ENCODE measurements at places on chromosomes 1 and 21.
A peak's percentile ranks its signal among the peaks of the same experiment; 100 is the strongest.

GRCh38 chr1:219882096-219882495 lies 46.3 kb downstream of the SLC30A10 start:
- DNase-seq = no peak

DNA sequence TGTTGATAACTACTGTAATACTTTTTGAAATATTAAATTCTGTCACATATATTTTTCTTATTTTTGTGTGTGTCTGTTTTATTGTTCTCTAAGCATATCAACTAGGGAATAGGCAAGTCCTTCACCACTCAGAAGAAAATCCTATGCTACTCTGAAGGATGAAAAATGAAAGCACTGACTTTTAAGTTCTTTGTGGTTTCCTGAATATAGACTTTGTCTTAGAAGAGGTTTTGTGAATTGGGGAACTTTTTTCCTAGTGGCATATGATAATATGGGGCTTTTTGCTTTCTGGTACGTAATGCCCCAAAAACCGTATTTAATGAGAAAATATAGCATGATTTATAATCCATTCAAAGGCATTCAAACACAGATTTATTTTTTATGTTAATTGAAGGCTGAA lies 136.0 kb downstream of the SNX7 start:
- DNase-seq = no peak

DNA sequence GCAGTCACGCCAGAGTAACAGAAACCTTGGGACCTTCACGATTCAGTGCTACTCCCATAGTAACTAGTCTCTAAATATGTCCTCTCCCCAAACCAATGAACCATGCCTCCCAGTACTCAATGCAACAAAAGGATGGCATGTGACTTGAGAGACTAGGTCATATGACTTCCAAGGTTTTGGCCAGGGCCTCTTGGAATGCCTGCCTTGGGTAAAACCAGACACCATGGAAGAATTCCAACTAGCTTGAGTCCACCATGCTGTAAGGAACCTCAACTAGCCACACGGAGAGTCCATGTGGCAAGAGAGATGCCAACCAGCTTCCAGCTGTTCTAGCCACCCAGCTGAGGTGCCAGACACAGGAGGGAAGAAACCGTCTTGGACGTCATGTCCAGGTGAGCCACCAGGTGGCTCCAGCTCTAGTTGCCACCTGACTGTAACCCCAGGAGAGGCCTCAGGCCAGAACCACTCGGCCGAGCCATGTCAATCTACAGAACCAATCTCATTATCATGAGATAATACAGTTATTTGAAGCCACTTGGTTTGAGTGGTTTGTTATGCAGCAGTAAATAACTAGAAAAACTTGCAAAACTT lies 115.0 kb downstream of the SYF2 start:
- DNase-seq = no peak

DNA sequence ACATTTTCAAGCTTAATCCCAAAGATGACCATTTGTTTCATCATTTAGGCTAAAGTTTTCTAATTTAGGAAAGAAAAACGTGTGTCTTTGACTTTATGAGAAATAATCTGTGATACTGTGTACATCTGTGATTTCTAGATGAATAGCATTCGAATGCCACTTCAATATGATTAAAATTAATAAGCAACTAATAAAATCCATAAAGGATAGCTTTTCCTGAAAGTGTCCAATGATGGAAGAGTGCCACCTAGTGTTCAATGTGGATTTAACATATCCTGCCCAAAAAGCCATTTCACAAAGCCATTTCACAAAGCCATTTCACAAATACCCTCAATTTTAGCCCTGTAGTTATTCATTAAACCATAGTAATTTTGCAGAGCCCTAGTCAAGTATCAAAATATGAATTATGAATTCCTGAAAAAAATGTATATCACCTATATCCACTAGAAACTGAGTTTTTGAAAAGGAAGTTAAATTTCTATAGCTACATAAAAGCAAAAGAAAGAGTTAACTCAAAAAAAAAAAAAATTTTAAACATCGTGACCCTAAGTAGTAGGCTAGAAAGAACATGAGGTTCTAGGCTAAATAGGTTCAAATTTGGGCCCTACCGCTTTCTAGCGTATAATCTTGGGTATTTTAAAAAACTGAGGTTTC lies 19.1 kb downstream of the NME7 start:
- DNase-seq = no peak

DNA sequence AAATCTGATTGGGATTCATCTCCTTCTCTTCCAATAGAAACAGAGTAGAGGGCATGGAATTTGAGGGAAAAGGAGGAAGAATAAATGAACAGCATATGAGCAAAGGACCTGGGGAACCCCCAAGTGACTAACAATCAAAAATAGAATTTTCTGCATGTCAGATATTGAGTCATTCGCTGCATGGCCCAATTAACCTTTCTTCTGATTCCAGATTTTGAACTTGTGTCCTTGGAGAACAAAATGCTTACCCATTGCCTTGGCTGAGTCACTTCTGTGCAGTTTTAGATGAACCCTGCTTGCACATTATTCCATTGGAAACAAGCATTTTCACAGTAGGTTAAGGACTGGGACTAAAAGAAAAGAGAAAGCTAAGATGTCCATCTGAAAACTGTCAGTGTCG lies 390.5 kb downstream of the ST6GALNAC3 start:
- DNase-seq = no peak

DNA sequence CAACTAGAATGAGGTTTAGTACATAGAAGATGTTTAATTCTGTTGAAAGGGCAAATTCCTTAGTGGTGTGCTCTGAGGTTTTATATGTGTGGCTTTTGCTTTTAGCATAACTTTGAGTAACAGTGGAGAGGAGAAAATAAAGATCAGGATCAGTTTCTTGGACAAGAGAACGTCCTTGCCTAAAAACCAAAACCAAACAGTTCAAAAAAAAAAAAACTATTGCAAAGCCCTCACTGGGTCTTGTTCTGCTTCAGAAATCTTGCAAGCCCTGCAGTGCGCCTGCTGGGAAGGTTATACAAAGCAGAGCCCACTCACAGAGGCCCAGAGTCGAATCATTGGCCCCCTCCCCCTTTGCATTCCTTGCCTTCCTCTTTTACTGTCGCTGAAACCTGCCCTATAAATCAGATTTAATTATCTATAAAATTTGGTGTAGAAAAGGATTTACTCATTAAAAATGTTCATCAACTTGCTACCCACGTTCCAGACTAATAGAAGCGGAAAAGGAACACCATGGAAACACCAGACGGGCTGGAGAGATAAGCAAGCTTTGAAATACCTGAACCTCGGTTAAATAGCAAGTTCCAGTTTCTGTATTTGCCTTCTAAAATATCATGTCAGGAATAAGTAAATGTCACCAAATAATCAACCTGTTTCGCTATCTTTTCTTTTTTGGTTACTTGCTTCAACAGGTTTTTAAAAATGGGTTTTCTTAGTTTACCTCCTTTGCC lies 201.6 kb upstream of the PTBP2 start:
- no peak for DNase-seq

- DNase-seq = no peak
Measured at GRCh38 chr1:152013664-152014237, 20.1 kb upstream of the S100A10 start.

GRCh38 chr1:29691499-29691898 lies 455.2 kb downstream of the PTPRU start:
- no peak for DNase-seq

DNA sequence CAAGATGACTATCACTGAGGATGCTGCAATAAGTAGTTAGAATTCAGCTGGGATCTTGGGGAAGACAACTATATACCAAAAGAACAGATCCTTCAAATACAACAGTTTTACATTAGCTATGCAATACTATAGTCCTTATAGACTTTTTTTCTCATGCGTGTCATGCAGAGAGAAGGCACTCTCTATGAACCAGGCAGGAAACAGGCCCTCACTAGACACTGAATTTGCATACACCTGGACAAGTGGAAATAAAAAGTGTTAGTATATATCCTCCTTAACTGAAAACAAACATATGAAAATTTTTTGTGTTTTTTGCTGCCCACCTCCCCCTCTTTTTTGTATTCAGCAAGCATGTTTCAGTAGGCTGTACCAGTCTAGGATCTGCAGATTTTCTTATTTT lies 29.9 kb downstream of the TMCO1 start:
- no peak for DNase-seq

DNA sequence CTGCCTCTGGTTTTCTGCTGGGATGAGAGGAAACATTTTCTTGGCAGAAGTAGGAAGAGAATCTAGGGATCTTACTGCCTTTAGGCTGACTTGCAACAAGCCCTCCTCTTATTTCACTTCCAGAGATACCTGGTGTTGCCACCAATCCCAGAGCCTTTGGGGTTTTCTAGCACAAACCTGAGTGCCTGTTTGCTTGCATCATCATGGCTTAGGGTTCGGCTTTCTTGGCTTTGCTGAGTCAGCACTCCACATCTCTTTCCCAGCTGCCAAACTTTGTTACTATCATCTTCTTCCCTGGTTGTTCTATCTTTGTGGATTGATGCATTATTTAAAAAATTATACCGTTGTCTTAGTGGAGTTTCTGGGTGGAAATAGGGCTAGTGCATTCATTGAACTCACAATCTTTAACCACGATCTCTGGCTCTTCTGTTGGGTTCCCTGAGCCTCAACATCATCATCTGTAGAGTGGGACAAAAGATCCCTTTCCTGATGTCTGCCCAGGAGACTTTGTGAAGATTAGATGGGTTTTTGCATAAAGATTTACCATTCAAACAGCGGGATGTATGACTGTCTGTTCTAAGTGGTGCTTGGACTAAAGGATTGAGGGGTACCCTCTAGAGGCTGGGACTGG lies 76.6 kb upstream of the SELENON start:
- DNase-seq = no peak

DNA sequence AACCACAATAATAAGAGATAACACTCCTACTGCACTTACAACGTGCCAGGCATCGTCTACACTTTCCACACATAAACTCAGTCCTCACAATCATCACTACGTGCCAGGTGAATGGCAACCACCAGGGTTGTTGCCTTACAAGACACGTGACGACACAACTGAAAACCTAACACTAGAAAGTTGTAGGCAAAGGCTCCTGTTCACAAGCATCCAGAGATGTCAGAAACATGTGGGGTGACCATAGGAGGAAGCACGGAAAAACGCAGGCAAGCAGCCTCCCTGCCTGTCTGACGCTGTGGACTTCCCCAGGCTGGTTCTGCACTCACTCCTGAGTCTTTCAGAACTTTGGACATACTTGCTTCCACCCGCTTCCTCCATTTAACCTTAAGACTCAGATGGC lies 7.0 kb downstream of the CAPZB start:
- DNase-seq = no peak

DNA sequence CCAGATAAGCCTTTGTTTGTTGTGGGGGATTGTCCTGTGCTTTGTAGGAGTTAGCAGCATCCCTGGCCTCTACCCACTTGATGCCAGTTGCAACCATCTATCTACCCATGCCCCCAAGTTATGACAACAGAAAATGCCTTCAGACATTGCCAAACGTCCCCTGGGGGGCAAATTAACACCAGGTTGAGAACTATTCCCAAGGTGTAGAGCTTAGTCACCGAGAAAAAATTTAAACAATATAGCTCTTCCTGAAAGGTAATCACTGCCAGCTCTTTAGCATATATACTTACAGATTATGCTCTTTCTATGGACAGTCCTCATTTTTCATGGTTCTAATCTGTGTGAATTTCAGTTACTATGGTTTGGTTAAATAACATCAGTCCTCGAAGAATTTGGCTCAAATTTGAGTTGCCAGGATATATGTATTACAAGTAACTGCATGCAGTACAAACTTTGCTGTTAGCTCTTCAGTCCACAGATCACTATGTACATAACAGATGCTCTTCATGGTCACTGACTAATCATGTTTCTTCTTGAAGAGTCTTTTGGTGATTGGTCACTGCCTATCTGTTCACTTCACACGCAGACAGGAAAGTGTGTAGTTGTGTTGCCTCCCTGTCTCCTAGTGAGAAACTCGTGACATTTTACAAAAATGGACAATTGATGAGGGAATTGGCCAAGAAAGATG lies 25.2 kb downstream of the MAPKAPK2 start:
- no peak for DNase-seq

GRCh38 chr1:46818591-46818990 lies 19.7 kb downstream of the CYP4B1 start:
- DNase-seq = no peak

GRCh38 chr1:107430540-107431228 lies 289.8 kb downstream of the NTNG1 start:
- no peak for DNase-seq

DNA sequence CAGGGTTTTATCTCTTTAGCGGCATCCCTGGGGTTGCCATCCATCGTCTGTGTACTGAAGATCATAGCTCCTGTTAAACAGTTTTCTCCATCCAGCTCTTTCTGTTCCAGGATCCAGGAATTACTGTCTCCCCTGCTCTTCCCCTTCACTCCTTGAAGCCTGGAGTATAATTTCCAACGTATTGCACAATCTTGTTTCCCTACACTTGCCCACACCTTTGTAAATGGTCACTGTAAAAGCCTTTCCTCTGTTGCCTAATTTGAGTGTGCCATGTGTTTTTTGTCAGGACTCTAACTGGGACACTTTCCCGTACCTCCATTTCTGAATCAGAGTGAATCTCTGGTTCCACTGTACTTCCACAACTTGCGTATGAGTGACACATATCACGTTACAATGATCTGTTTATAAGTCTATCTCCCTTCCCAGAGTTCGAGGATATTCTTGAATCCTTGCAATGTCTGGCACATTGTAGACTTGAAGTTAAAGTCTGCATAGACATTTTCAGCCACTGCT lies 199.6 kb upstream of the SNX7 start:
- DNase-seq = no peak

- peak; percentile 71 for DNase-seq
Measured at GRCh38 chr1:178532392-178532791, 19.5 kb downstream of the TEX35 start.

- DNase-seq = no peak
Measured at GRCh38 chr1:7808253-7808844, 24.3 kb downstream of the PER3 start.
